BE2C (cell line): ENCODE measurements at places on chromosomes 12 and 14.

DNA sequence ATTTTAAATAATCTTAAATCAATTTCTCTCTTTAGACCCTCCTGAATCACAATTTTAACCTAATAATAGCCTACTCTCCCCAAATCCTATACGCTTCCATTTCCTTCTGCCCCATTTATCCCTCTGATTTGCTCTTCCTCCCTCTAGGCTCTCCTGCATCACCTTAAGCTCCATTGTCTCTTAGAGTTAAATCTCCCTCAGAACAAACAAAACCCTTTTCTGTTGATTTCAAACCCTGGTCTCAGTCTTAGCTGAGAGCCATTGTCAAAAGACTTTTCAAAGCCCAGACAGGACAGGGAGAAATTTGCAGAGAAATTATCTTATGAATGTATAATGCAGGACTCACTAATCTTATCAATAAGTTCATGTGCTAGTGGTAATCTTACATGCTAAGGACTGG lies 106.1 kb downstream of the C12orf75 start:
- DNase-seq: no peak

GRCh38 chr12:64808110-64808509 lies 16.3 kb upstream of the TBC1D30 start:
- DNase-seq: no peak

- no peak for DNase-seq
These were observed 62.0 kb upstream of the GPR68 start for GRCh38 chr14:91306547-91306946.

- no peak for DNase-seq
These were observed 85.5 kb downstream of the CACNA1C start for GRCh38 chr12:2138294-2138693.

DNA sequence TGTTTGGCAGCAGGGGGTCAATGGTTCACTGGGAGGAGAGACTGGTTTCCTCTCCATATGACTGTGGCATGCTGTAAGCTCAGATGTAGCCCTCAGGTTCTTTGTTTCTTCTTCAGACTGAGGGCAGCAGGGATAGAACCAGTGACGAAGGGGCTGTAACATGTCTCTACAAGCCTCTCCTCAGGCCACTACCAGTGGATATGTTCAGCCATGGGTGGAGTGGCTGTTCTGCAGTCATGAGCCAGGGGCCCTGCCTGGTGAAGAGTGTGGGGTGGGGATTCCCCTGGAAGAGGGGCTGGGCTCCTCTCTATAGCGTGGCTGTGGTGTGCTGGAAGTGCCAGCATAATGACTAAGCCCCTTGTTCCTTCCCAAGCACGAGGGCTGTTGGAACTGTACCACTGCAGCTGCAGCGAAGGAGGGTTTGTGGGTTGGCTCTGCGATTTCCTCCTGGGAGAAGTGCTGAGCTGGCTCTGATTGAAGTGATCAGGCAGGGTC lies 55.8 kb downstream of the CMAS start:
- DNase-seq: no peak

DNA sequence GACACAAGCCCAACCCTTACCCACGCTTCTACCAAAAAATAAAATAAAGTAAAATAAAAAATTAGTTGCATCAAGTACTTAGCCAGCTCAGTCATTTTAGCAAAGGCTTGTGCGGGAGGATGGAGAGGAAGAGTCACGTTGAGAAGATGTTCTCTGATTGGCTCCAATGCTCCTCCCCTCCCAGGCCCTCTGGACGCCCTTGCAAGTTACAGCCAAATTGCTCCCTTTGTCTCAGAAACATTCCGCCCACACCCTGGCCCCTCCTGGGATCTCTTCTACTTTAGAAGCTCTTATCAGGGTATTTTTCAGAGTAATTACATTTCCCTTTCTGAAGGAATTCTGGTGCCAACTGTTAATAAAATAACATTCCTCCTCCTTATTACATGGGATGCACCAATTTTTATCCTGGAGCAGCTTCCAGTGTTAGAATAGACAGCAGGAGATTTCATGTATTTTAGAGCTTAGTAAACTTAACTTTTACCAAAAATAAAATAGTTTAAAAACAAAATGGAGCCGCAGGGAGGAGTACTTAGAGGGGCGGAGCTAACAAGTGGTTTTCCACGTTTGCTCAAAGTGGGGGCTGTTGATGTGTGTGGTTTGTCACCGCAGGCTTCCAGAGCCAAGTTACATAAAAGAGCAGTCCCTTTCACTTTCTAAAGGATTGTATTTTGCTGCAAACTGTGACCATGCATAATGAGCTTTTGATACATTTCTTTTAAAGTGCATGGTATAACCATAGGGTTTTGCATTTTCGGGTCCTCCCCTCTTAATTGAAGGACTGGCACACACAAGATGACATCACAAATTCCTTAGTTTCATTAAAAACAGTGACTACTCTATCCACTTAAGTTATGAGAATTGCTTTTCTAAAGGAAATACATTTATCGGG lies 71.7 kb upstream of the RAP1B start:
- DNase-seq: no peak
